ENCODE measurements at places on chromosomes 2 and 18. TPM values are rescaled to one million over a fixed set of nuclear protein-coding genes. Genes with fewer than 3 reads are reported as not detected.
A peak's percentile ranks its signal among the peaks of the same experiment; 100 is the strongest.

DNA sequence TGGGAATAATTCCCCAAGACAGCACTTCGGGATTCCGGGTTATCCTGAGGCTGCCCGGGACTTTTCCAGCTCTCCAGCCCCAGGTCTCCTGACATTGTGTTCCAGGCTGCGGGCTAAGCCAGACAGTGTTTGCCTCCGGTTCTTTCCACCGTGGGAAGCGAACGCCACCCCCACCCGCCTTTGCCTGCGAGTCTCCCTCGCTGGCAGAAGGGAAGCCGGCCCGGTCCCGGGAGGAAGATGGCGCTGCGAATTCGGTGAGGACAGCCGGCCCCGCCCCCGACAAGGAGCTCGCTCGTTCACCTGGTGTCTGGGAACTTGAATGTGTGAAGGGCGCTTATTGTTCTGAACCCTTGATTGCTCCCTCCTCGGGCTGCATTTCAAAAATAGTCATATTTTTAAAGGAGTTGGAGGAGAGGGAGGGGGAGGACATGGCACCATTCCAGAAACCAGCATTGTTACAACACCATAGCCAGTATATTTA, 2.9 kb downstream of the LRATD1 start:
- DNase-seq: peak; percentile 32

Gene NEU2
- total RNA-seq: not detected

DNA sequence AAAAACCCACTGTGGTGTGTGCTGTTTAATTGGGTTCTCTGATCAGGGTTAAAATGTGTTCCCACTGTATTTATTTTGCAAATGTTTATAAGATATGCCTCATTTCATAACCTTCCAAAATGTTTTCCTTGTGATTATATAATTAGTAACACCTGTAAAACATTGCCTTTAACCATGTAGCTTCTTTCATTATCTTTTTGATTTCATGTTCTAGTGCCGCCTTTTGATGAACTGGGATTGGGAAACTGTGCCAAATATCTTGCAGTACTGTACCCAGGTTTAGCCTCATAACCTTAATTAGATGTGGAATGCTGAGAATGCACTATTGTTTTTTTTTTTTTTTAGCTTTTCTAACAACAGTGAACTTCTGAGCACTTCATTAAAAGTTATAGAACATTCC, 96.9 kb downstream of the TANC1 start:
- DNase-seq: no peak

DNA sequence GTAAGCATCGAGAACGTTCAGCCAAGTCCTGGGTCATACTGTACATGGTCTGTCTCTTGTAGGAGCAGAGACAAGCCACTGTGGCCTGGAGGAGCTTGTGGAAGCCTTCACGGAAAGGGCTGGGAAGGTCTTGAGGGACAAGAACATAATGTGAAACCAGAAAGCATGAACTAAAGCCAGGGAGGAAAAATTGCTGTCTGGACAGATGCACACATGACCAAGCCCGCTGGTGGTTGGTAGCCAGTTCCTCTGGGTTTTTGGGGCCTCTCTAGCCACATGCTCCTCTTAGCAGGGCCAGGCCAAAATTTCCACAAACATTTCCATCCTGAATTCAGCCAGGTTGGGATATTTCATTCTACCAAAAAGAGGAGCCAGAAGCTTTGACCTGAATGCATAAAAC, 196.2 kb upstream of the SIX2 start:
- no peak for DNase-seq

GRCh38 chr2:74441690-74442482, at the start of gene RTKN:
RTKN (minus strand) TSS chr2:74441937; CDS start chr2:74441816, 121 bp downstream.
- DNase-seq: no peak

Measured in LHCN-M2 (cell line).